T-helper 2 cell (primary cell): ENCODE measurements at places on chromosomes 1 and 21.

DNA sequence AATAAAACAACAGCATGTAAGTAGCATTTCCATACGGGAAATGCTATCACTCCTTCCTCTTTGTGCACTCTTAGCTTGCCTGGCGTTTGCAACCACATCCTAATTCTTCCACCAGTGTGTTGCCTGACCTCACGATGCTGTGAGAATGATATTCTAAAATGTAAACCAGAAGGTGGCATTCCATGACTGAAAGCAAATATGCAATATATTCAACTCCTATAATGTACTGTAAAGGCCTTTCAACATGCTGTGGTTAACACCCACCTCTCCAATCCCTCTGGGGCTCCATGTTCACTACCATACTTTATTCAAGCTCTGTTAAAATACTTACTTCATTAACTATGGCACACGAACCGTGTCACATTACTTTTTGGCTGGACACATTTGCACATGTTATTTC lies 420.6 kb upstream of the DEPDC1 start:
- DNase-seq = no peak

- no peak for DNase-seq
Observed at GRCh38 chr1:7121622-7121988, 336.4 kb downstream of the CAMTA1 start.

DNA sequence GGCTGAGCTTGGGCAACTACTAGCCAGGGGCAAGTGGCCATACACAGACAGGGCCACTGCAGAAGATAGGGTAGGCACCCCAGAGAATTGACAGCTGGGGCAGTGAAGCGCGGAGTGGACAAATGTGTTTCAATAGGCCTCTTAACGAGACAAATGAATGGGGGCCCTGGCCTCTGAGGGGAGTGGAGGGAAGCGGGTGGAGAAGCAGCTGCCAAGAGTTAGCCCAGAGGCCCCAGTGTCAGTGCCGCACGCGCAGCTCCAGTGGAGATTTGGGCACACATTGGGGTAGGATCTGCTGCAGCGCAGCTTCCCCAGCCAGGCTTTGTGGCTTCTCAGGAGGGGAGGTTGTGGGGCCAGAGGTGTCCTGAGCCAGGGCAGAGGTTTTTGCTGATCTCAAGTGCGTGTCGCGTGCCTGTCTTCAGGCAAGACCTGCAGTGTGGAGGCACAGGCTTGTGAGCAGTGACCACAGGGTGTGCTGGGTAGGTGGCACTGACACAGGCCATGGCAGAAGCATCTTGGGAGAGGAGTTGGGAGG lies 16.9 kb downstream of the PTPRF start:
- DNase-seq = no peak

DNA sequence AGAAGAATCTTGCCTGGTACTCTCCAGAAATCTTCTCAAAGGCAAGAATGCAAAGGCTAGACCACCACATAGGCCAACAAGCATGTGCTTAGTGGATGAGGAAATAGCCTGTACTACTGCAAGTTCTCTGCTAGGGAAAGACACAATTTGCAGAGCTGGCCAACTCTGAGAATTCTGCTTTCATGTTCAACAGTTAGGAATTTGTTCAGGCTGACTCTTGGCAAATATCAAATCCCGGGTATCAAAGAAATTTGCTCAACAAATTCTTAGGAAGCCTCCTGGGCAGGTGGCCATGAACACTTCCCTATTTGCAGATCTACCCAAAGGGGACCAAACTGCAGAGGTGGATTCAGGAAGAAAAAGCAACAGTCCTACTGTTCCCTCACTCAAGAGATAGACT lies 15.0 kb upstream of the H3-3A start:
- DNase-seq = no peak

DNA sequence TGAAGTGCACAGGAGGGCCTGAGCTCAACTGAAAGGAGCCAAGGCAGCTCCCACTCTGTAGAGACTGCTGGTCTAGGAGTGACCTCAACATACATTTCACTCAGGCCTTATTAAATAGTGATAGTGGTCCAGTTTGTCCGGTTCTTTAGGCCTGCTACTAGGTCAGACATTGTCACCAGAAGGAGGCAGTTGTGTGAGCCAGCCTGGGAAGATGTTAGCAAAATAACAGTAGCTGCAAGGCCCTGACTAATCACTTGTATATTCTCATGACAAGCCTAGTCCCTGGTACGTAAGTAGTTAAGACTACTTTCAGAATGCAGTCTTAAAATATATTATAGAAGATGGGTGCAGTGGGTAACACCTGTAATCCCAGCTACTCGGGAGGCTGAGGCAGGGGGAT lies 264.0 kb upstream of the CAMK1G start:
- DNase-seq = no peak

DNA sequence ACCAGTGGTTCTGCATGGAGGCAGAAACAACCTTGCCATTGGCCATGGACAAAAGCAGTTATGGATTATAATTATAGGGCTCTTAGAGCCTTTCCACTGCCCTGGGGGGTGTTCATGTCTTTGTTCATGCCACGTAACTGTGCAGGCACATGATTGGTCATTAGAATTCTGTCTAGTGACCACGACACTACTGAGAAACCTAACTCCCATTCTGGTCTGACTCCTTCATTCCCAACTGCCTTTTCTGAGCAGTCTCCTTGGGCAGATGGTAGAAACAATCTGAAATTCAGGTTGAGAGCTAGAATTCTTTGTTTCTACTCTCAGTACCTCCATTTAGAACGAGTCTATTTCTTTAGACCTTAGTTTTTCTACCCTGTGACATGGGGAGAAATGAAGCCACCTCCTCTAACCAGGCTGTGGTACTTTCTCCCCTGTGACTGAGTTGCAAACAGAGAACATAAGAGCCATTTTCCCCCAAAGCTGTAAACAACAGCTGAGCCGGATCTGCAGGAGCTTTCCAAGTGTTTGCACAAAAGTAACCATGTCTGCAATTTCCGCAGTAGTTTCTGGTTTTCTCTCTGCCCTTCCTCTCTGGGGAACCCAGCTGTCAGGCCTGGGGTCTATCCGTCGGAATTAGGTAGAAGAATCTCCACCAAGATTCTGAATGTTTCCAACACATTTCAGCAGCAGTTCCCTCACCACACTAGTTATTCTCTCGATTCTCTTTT lies 37.7 kb upstream of the IPO9 start:
- DNase-seq = no peak

DNA sequence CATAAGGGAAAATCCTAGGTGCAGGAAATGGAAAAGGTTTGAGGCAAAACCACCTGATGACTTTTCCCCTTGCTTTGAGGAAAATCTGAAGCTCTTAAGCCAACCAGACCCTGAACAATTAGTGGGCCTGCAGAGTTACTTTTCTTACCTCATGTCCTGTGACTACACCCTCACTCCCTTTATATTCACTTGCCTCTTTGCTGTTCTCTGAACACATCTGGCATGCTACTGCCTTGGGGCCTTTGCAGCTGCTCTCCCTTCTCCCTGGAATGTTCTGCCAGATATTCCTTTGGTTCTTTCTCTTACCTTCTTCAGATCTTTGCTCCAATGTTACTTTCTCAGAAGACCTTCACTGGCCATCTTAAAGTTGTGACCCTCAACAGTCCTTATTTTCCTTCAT lies 21.8 kb downstream of the RPTN start:
- no peak for DNase-seq

- DNase-seq = no peak
Observed at GRCh38 chr1:6904476-6905170, 119.4 kb downstream of the CAMTA1 start.

- no peak for DNase-seq
Observed at GRCh38 chr1:6588893-6589520, 9.2 kb downstream of the ZBTB48 start.

DNA sequence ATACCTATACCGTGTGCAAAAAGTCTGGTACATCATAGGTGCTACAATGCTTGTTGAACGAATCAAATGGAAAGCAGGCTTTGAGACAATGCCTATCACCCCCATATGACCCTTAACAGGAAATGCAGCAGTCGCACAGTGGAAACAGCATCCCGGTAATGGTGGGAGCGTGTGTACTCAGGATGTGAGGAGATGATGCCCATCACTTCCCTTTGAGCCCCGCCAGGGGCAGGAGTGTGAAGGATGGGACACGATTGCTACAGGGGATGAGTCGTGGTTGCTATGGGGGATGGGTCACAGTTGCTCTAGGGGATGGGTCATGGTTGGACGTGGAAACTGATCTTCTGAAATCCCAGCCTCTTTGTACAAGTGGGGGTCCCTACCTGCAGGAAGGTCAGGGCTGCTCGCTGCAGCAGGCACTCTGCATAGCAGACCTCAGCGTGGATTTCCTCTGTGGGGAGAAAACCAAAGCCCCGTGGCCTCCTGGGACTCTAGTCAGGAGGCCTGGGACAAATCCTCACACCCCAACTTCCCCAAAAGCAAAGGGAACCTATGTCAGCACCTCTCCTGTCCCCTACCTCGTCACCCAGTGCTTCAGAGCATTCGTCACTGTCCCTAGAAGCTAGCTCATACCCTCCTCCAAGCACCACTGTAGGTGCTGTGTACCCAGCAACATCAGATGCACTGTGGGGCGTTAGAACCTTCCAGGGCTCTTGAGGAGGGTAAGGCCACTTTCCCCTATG lies 19.3 kb downstream of the TTC39A start:
- DNase-seq = no peak

DNA sequence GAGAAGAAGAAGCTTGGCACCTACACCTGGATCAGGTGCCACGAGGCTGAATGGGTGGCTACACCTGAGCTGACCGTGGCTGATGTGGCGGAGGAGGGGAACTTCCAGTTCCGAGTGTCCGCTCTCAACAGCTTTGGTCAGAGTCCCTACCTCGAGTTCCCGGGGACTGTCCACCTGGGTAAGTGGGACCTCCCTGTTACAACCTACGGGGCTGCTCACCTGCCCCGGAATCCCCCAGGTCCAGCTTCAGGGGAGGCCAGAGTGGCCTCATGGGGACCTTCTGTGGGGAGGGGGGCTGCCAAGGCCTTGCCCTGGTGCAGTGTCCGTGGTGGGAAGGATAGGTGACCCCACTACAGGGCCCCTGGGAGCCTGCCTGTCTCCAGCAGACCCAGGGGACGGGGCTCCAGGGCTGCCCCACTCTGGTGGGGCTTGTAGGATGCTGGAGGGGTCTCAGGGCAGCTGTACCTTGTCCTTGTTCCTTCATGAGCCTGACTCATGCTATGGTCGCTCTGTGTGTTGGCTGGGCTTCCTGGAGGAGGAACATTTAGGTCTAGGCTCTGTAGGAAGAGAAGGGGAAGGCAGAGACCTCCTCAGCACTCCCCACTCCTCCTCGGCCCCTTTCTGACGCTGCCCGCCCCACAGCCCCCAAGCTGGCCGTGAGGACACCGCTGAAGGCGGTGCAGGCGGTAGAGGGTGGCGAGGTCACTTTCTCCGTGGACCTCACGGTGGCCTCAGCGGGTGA lies 7.2 kb downstream of the OBSCN start:
- no peak for DNase-seq

DNA sequence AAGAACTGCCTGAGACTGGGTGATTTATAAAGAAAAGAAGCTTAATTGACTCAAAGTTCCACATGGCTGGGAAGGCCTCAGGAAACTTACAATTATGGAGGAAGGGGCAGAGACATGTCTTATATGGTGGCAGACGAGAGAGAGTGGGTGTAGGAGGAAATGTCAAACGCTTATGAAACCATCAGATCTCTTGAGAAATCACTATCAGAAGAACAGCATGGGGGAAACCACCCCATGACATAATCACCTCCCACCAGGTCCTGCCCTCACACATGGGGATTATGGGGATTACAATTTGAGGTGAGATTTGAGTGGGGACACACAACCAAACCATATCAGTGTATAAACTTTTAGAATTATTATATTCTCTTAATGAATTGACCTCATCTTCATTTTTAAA lies 335.9 kb upstream of the DPYD start:
- no peak for DNase-seq

GRCh38 chr21:45091550-45092322 lies 17.4 kb downstream of the ADARB1 start:
- no peak for DNase-seq

DNA sequence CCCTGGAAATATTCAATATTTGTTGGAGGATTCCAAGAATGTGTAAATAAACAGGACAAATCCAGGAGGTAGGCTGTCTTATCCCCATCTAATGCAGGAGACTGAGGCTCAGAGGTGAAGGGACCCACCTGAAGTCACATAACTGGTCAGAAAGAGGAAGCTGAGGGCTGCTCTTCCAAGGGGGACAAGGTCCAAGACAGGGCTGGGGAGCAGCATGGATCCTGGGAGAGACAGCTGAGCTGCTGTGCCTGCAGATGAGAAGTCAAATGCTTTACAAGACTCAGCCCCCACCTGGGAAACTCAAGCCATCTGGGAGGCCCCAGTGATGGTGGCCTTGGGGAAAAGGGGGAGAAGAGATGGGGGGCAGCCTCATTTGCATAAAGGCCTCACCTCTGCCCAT lies 224.4 kb downstream of the PTPRU start:
- no peak for DNase-seq

DNA sequence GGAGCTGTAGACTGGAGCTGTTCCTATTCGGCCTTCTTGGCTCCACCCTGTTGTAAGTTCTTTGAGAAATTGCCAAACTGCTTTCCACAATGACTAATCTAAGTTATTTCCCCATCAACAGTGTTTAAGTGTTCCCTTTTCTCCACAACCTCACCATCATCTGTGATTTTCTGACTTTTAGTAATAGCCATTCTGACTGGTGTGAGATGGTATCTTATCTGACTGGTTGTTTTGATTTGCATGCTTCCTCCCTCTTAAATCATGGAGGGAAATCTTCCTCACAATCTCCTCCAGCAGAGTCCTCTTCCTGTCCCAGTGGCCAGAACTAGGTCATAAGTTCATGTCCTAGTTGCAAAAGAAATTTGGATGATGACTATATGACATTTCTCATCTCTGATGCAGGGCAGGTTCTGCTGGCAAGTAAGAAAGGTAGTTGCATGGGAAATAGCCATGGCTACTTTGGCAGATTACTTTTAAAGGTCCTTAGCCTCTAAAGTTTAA lies 294.0 kb downstream of the LRRC40 start:
- DNase-seq = no peak

- no peak for DNase-seq
Observed at GRCh38 chr1:24514946-24515345, 12.3 kb downstream of the RCAN3 start.

DNA sequence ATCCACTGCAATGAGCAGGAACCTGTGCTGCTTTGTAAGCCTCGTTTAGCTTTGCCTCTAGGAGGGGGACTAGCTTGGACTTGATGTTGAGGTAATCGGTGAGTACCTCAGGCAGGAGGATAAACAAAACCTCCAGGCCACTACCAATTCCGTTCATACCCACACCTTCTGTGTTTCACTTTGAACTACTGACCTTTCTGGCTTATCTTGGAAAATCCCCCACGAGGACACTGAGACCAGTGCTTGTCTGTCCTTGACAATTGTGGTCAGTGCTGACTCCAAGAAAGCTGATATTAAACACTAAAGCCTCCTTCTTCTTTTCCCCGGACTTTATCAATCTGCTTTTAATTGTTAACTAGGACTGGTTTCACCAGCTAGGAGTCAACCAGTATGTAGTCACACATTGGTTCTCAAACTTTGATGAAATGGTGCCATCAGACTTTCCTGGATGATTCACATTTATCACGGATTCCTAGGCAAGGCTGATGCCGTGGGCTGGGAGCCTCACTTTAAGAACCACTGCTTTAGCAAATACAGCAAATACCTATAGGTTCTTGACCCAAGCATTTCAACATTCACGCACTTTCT lies 52.7 kb downstream of the TGFB2 start:
- DNase-seq = no peak
